HT-29 (cell line): ENCODE measurements at places on chromosomes 7 and 10. TPM values are rescaled to one million over a fixed set of nuclear protein-coding genes. Genes with fewer than 3 reads are reported as not detected.
A peak's percentile ranks its signal among the peaks of the same experiment; 100 is the strongest.

The CLCN1 gene
- 2.8 and 3.0 TPM in 2 replicates for total RNA-seq

The TLX1 gene
- not detected in 2 replicates for total RNA-seq

The MARCHF5 gene
- 1.9 and 2.7 TPM in 2 replicates for total RNA-seq

The LMOD2 gene
- total RNA-seq = not detected in 2 replicates

The POLR2J gene
- total RNA-seq = 96.9 and 101 TPM in 2 replicates

The ZNF467 gene
- total RNA-seq = 0.63 and 0.66 TPM in 2 replicates

The EVX1 gene
- total RNA-seq = 0.31 TPM in 1 of 2 replicates, not detected in the other

The PLOD3 gene
- total RNA-seq = 245 and 252 TPM in 2 replicates

The PSMG3 gene
- total RNA-seq = 129 and 149 TPM in 2 replicates

The NPFFR1 gene
- total RNA-seq = 2.9 and 4.4 TPM in 2 replicates

The PON1 gene
- total RNA-seq = 0.78 and 1.2 TPM in 2 replicates

The LRRC61 gene
- total RNA-seq = 74.3 and 76.1 TPM in 2 replicates

The SMO gene
- total RNA-seq = not detected in 2 replicates

The MARVELD1 gene
- total RNA-seq = 24.5 and 24.9 TPM in 2 replicates

The HECW1 gene
- total RNA-seq = not detected in 2 replicates

DNA sequence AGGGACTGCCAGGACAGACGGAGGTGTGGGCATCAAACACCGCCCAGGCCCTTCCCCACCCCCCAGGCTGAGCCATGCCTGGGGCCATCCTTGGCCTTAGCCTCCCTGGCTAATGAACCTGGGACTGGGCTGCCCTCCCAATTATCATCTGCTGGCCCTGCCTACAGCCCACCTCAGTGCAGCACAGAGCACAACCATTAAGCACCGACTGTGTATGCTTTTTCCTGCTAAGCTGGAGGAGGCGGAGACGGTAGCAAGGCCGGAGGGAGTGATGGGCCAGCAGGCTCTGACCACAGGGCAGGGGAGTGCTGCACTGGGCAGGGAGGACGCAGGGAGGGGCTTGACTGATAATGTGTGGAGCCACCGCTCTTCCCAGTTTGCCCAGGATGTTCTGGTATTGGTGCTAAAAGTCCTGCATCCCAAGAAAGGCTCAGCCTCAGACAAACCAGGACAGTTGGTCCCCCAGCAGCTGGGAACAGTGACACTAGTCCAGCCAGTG lies 72.0 kb downstream of the C10orf143 start:
- no peak for DNase-seq

GRCh38 chr7:73847941-73848723 lies 5.8 kb upstream of the METTL27 start:
- DNase-seq = no peak

GRCh38 chr10:110446954-110447608 lies 50.6 kb upstream of the DUSP5 start:
- no peak for DNase-seq

DNA sequence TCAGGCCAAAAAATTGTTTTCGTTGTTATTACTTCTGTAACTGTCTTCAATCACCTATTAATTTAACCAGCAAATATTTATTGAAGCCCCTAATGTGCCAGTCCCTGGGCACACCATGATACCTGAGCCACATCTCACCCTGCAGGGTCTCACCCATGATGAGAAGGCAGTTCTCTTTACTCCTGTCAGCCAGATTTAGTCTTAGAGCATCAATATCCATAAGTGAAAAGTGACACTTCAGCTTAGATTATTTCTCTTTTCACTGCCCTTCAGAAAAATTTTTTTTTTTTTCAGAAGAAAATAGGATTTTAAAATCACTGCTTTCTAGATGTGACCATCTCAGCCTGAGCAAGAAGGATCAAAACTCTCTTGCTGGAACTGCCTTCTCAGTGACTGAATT lies 258.6 kb upstream of the NFE2L3 start:
- no peak for DNase-seq

DNA sequence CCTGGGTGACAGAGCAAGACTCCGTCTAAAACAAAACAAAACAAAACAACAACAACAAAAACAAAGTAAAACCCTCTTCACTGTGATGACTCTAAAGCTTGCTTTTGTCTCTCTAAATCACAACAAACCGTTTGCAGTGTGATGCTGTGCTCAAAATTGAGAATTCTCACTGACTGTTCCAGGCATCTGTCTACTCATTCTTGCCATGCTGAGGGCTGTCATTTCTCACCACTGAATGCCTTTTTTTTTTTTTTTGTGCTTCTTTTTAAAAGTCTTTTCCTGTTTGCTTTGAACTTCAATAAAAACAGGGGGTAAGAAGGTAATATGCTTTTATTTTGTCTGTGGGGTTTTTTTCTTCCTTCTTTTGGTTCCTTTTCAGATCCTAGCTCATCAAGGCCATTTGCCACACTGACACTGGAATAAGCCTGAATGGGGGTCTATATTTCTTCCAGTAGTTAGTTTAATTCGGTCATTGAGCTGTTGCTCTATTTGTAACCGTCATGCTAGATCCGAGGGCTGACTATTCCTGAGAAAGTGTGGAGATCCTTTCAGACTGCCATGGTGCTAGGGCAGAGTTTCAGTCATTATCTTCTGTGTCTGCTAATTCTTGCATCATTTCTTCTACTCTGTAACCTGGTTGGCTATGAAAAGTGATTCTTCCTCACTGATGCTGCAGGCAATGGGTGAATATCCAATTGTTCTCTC lies 10.6 kb downstream of the FAS start:
- DNase-seq = no peak

DNA sequence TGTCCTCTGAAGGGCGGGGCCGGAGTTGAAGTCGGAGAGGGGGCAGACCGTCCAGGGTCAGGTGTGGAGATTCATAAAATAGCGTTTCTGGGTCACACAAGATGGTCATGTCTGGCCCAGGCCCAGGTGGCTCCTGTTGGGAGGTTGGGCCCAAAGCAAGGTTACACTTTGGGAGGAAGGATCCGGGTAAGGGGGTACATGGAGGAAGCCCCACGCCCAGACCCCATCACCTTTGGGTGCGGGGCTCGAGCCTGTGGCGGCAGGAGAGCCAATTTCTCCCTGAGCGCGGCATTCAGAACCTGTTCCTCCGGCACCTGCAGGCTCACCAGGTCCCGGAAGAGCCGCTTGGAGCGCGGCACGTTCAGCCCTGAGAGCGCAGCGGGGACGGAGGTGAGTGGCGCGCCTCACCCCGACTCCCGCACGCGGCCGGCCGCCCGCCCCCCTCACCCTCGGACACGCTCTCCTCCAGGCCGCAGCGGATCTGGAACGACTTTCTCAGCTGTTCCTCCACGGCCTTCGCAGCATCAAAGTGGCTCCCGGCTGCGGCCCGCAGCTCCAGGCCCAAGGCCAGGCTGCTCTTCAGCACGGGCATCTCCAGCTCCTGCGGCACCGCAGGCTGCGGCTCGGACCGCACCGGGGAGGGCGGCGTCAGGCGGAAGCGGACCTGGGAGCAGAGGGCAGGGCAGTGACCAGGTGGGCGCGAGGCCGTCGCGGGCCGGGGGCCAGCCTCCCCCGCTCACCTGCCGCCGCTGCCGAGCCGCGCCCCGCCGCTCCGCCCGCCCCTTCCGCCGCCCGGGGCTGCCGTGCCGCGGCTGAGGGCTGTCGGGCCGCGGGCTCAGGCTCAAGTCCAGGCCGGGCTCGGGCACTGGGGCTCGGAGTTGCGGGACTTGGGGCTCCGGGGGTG lies 644 bp downstream of the PPP1R35 start:
- DNase-seq = peak; percentile 66

DNA sequence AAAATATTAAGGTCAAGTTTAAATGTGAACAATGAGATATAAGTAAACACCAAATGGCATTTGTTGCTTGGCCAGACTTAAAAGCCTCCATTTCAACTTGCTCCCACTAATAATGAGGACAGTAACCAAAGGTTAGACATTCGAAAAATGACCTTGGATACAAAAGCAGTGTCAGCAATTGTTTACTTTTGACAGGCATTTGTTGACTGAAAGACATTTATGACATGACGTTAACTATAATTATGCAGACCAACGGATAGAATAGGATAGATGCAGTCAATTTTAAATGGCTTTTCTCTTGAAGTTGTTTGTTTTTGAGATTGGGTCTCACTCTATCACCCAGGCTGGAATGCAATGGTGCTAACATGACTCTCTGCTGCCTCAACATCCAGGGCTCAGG lies 6.3 kb upstream of the WNT16 start:
- DNase-seq = no peak

GRCh38 chr10:27392606-27393005 lies 111.5 kb upstream of the RAB18 start:
- DNase-seq = no peak

GRCh38 chr7:151730591-151730990 lies 146.3 kb downstream of the PRKAG2 start:
- DNase-seq = no peak

GRCh38 chr10:91974960-91975359 lies 51.4 kb downstream of the BTAF1 start:
- no peak for DNase-seq

DNA sequence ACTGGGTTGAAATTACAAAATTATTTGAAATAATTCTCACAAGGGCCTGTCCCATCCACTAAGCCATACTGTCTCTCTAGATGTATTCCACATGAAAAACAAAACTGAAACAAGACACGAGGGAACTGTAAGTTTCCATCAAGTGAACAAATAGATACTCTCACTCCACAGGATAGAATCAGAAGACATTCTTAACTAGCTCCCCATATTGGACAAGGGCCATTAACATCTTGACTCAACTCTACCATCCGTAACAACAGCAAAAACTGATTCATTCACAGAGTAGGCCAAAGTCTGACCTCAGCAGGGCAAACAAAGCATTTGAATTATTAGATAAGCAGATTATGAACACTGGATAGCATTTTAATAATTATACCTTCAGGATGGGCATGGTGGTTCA lies 29.1 kb downstream of the UBE2H start:
- DNase-seq = no peak

- DNase-seq = no peak
These were observed 68.0 kb upstream of the VKORC1L1 start for GRCh38 chr7:65804887-65805286.

DNA sequence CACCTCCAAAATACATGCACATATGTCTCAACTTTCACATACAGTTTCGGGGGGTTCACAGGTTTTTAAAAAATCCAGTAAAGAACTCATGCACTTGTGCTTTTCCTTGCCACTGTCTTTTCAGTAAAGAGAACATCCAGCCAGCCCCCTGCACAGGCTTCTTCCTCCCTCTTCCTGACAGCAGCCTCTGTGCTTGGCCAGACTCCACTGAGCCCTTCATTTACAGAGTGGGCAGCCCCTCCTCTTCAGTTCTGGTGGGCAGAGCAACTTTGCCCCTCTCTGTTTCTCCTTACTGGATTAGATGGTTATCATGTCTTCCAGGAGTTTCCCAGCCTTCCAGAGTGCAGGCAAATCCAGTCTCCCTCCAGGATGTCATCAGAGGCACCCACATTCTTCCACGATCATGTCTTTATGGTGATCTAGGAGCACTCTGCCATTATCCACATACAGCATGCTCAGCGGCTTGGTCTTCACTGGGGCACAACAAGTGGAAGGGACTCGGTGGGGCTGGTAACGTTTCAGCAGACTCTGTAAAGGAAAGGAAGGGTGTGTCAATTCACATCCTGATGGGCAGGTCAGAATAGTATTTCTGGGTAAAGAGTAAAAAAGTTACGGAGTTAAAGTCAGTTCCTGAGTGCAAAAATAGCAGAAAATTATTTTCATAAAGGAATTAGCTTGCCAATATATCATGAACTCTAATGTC lies 8.8 kb downstream of the NODAL start:
- no peak for DNase-seq

DNA sequence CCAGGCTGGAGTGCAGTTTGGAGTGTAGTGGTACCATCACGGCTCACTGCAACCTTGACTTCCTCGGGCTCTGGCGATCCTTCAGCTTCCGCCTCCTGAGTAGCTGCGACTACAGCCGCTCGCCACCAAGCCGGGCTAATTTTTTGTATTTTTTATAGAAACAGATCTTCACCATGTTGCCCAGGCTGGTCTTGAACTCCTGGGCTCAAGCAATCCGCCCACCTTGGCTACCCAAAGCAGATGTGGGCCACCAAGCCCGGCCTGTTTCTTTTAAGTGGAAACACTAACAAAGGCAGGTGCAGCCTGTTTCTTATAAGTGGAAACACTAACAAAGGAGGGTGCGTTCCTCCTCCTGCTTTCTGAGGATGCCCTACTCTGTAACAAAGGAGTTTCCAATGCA lies 18.2 kb downstream of the PRF1 start:
- DNase-seq = no peak

GRCh38 chr10:21122907-21123306 lies 225.8 kb upstream of the NEBL start:
- DNase-seq = no peak

DNA sequence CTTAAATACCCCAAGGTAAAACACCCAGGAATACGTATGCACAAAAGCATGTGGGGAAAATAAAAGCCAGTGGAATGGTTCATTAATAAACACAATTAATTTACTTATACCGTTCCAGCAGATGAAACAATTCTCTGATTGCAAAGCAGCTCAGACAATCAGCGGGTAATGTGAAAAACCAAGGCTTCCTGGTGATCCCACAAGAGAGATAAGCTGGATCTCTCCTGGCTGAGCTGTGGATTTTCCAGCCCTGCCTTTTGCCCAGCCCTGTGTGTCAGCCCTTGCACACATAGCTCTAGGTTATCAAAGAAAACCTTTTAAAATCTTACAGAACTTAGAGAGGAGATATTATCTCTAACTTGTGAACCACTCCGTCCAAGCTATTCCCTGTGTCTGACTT lies 1010.7 kb upstream of the AUTS2 start:
- DNase-seq = no peak

GRCh38 chr7:114929570-114929969 lies 7.7 kb downstream of the MDFIC start:
- no peak for DNase-seq

DNA sequence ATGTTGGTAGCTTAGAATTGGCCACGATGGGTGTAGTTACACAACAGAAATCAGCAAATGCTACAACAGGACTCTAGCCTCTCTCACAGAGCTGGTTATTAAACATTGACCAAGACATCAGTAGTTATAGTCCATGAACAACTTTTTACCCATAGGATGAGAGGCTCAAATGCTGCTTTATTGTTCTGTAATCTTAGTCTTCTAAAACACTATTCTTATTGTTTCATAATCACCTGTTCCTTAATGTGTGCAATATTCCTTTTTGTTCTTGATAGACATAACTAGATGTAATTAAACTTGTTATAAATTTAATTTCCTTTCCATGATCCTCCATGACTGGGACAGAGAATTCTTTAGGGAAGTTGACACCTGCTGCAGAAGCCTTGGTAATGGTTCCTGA lies 356.9 kb downstream of the EXOC4 start:
- peak; percentile 1 for DNase-seq

DNA sequence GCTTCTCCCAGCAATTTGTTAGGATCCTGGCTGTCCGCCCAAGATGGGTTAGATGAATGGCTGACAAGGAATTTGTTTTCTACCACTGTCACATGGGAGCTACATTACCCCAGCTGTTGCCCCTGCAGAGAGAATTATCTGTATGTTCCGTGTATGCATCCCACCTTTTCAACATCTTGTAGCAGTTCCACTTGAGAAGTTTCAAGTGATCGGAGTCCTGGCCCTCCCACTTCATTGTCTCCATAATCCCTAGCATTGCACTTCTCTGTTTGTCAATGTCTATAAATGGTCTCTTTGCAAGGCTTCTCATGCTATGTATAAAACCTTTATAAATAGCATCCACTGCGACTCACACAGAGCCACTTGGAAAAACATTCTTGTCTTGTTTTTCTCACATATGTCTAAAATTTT lies 972.5 kb downstream of the CNTNAP2 start:
- DNase-seq = no peak
